ENCODE measurements at places on chromosomes 6 and 20.

DNA sequence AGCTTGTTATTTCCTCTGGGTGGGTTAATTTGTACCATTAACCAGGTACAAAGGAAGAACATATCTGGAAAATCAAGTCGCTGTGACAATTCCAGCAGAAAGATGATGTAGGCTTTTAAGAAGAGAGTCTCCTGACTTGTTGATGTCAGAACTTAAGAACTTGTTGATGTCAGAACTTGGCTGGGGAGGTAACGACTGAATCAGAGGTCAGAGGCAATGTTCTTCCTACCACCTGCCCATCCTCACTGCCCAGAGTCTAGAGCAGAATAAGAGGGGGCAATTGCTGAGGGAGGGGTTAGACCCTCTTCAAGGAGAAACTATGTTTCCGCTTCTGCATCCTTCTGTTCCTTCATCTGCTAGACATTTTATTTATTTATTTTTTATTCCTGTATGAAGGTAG lies 18.9 kb downstream of the MLIP start:
- DNase-seq = no peak

- DNase-seq = no peak
These were observed 65.3 kb upstream of the APCDD1L start for GRCh38 chr20:58580474-58580835.

DNA sequence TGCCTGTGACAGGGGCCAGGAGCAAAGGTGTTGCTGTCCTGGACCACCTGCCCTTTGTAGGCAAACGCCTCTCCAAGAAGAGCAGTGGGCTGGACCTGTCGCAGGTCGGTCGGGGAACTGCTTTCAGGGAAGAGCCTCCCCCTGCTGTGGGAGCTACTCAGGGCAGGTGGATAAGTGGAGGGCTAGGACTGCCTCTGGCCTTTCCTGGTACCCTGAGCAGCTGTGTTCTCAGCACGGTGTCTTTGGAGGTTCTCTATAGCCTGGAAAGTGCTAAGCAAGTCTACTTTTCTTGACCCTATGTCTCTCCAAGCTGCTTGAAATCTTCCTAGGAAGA lies 35.0 kb downstream of the BPIFB1 start:
- no peak for DNase-seq

DNA sequence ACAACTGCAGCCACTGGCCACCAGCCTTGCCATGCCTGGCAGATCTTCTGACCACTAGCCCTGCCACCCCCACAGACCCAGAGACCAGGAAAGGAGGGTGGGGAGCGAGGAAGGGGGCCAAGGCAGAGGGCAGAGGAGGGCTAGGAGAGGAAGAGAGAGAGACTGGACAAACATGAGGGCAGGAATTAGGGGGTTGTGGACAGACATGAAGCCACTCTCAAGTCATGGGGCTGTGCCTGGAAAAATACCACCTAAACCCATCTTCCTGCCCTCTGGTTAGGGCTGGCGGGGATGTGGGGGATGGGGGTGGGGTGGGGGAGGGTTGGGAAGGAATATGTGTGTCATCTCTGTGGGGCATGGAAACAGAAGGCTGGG lies 1.4 kb upstream of the SLC29A1 start:
- no peak for DNase-seq

DNA sequence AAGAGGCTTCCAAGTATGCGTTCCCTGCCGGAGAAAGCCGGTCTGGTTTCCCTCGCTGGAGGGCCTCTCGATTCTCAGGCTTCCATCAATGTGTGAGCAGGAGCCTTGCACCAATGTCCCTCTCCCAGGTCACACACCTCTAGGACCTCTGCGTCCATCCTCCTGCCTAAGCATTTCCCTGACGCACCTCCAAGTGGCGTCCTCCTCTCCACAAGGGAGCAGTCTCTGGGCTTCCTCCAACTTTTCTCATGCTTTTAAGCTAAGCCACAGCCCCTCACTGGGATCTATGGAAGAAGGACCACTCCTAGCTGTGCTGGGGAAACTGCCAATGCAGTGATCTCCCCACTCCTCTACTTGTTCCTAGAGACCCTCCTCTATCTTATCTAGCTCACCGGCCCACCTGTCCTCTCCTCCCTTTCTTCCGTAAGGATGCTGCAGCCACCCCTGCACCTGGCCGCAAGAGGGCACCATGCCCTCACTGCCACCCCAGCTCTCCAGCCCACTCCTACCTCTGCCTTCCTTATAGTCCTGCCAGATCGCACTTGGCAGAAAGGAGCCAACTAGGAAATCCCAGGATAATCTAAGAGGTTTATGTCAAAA lies 258.7 kb downstream of the LRFN2 start:
- DNase-seq = no peak
